SJSA1 (cell line): ENCODE measurements at places on chromosomes 1 and 21. TPM values are rescaled to one million over a fixed set of nuclear protein-coding genes. Genes with fewer than 3 reads are reported as not detected.

- DNase-seq: no peak
Measured at GRCh38 chr21:42063191-42063570, 7.9 kb upstream of the UMODL1 start.

- DNase-seq: no peak
Measured at GRCh38 chr1:107883562-107883961, 81.4 kb downstream of the VAV3 start.

DNA sequence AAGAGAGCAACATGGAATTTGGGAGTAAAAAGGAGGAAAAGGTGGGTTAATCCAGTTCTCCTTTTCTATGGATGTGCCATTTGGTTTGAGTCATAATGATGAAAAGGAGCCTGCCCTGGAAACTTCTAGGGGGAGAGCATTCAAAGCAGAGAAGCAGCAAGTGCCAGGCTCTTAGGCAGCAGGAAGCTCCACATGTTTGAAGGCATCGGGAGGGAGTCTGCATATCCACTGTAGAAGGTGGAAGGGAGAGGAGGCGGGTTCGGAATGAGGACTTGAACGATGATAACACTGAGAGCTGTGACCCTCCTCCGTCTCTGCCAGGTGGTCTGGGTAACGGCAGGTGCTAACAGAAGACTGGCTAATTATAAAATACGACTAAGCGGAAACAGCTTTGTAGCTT lies 128.2 kb downstream of the RYR2 start:
- DNase-seq: no peak

Gene CCDC190
- 2.8 and 5.5 TPM in 2 replicates for total RNA-seq

Gene SARS1
- 252 and 264 TPM in 2 replicates for total RNA-seq
